ENCODE measurements at places on chromosomes 2 and 18.

GRCh38 chr2:165871025-165871424 lies 77.0 kb upstream of the GALNT3 start:
- DNase-seq = no peak

GRCh38 chr2:76826691-76827090 lies 695.5 kb downstream of the LRRTM4 start:
- no peak for DNase-seq

- no peak for DNase-seq
Observed at GRCh38 chr2:220506466-220506865, 879.0 kb downstream of the SLC4A3 start.

DNA sequence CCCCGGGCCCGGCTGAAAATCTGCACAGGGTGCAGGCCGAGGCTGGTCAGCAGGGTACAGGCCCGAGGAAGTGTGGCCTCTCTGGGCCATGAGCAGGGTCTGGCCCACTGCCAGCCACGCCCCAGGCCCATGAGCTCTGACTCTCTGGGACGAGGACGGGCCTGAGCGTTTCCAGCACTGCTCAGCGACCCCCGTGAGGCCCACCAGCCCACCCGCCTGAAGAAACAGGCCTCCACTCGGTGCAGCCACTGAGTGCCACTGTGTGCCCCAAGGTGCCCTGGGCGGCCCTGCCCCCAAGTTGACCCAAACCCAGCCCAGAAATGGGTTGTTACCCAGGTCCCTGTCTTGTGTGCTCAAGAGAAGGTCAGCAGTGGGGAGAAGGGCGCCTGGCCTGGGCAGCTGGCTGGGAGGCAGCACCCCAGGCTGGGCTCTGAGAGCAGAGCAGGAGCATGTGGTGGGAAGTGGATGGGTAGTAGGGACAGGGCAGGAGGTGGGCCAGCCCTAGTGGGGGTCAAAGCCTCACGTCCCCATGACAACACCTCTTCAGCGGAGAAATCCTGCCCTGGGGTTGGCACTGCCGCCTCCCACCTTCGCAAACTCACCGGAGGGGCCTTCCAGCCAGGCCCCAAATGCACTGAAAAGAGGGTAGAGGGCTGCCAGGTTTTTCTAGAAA lies 2.1 kb upstream of the SNED1 start:
- no peak for DNase-seq

GRCh38 chr2:235041221-235041917 lies 89.6 kb downstream of the SH3BP4 start:
- no peak for DNase-seq
